Neural progenitor cell (in vitro differentiated cells): ENCODE measurements at places on chromosomes 6 and 20. TPM values are rescaled to one million over a fixed set of nuclear protein-coding genes. Genes with fewer than 3 reads are reported as not detected.

DNA sequence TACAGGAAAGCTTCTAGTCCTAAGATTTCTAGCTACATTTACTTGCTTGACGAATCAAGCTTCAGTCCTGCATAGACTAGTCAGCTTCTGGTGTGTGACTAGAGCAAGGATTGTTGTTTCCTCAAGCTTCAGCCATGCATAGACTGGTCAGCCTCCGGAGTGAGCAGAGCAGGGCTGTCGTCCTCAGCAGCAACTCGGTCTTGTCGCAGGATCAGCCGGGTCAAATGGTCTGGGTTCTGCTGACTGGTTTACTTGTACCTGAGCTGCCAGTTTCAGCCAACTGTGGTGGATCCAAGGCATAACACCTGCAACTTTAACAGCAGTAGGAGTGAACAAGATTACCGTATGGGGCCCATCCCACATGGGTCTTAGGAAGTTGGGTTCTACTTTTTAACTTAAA, 10.8 kb upstream of the GMPR start:
- DNase-seq, result no peak
- H3K27ac ChIP-seq, result no peak overlapping the region
- peaks cover 13% of the 10 kb centered on the region for H3K27me3 ChIP-seq
- peaks cover 27% of the 10 kb centered on the region for H3K4me1 ChIP-seq
- no peak overlapping the region for H3K4me3 ChIP-seq

- no peaks in the 10 kb centered on the region for H3K4me1 ChIP-seq
- H3K27ac ChIP-seq, result no peak overlapping the region
- DNase-seq, result no peak
- H3K36me3 ChIP-seq, result no peaks in the 10 kb centered on the region
- no peak overlapping the region for H3K4me3 ChIP-seq
- H3K27me3 ChIP-seq, result no peaks in the 10 kb centered on the region
Observed at GRCh38 chr6:134245041-134245440, 72.9 kb downstream of the SGK1 start.

- no peak for DNase-seq
- no peak overlapping the region for H3K4me3 ChIP-seq
- no peaks in the 10 kb centered on the region for H3K36me3 ChIP-seq
- H3K4me1 ChIP-seq, result no peaks in the 10 kb centered on the region
Observed at GRCh38 chr6:138432063-138432356, 28.0 kb downstream of the HEBP2 start.

- peaks cover 20% of the 10 kb centered on the region for H3K27me3 ChIP-seq
- H3K27ac ChIP-seq, result no peak overlapping the region
- no peaks in the 10 kb centered on the region for H3K36me3 ChIP-seq
- H3K4me1 ChIP-seq, result peaks cover 31% of the 10 kb centered on the region
Observed at GRCh38 chr6:37779111-37779800, 40.3 kb upstream of the ZFAND3 start.

DNA sequence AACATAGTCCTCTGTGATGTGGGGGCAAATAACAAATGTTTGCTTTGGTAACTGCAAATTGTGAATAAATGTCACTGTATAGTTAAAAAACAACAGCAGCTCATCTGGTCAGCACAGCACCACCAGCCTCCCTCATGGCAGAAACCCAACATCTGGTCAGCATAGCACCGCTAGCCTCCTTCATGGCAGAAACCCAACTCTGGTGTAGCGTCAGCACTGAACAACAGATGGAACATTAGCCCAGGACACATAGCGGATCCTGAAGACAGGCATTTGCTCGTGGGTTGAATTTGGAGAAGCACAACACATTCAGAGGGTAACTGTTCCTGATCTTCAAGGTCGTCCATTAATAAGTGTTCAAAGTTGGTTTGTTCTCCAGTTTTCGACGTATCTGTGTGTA, 265.9 kb downstream of the DLL1 start:
- H3K27ac ChIP-seq, result no peak overlapping the region
- no peaks in the 10 kb centered on the region for H3K36me3 ChIP-seq
- H3K4me3 ChIP-seq, result no peak overlapping the region

GRCh38 chr20:63736893-63737694, 630 bp downstream of the LIME1 start:
- H3K27ac ChIP-seq, result no peak overlapping the region
- no peak for DNase-seq
- H3K27me3 ChIP-seq, result peaks cover 24% of the 10 kb centered on the region
- H3K4me1 ChIP-seq, result peaks cover 33% of the 10 kb centered on the region
- H3K4me3 ChIP-seq, result peak overlapping the region; percentile 55

RIN2 gene
- 5.5 and 7.2 TPM in 2 replicates for total RNA-seq

DNA sequence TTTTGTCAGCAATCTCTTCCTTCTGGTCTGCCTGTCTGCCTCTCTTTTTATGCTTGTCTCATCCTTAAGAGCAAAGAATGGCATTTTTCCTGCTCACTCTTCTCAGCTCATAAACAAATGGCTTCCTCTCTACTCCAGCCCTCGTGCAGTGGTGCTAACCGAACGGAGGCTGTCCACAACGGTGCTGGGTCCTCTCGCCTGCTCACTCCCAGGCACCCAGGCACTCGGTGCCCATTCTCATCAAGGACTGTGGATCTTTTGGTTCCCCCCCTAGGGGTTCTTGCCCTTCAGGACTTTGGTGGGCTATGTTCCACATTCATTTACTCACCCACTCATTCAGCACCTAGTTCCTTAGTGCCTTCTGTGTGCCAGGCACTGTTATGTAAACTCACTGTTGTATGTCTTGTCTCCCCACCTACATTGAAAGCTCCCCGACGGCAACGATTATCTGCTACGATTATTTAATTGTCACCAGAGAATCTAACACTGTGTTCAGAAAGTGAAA, 113.9 kb downstream of the FYN start:
- peaks cover 29% of the 10 kb centered on the region for H3K4me1 ChIP-seq
- H3K27ac ChIP-seq, result no peak overlapping the region
- DNase-seq, result no peak
- H3K27me3 ChIP-seq, result no peaks in the 10 kb centered on the region
- H3K4me3 ChIP-seq, result no peak overlapping the region

DNA sequence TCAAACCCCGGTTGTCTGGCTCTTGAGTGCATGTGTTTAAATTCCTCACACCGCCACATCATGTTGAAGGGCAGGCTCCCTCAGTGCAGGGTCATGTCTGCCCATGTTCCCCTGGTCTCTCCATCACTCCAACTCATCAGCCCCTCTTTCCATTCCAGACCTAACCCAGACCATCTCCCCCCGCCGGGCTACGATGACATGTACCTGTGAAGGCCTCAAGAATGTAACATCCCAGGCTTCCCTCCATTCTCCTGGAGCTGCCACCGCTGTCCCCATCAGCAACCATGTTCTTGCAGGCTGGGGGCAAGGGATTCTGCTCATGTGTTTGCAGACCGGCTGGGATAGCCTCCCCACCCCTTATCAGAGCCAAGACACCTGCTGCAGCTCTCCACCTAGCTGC, 19.9 kb downstream of the TMEM74B start:
- no peak overlapping the region for H3K4me3 ChIP-seq
- no peaks in the 10 kb centered on the region for H3K4me1 ChIP-seq
- H3K27me3 ChIP-seq, result no peaks in the 10 kb centered on the region
- no peaks in the 10 kb centered on the region for H3K36me3 ChIP-seq
- H3K27ac ChIP-seq, result no peak overlapping the region
- no peak for DNase-seq

GRCh38 chr6:152554851-152555250, 82.3 kb downstream of the SYNE1 start:
- H3K27ac ChIP-seq, result no peak overlapping the region
- H3K4me1 ChIP-seq, result no peaks in the 10 kb centered on the region
- no peaks in the 10 kb centered on the region for H3K27me3 ChIP-seq
- H3K4me3 ChIP-seq, result no peak overlapping the region
- no peak for DNase-seq

GJA10 gene
- 0.37 TPM in 1 of 2 replicates, not detected in the other for total RNA-seq

HTR1E gene
- total RNA-seq, result not detected in 2 replicates

CFB gene
- total RNA-seq, result 0.50 TPM in 1 of 2 replicates, not detected in the other

LY6G5C gene
- 0.09 TPM in 1 of 2 replicates, not detected in the other for total RNA-seq

PLCB4 gene
- total RNA-seq, result 17.7 and 20.6 TPM in 2 replicates

GRCh38 chr6:160447350-160447749, 99.2 kb downstream of the SLC22A3 start:
- H3K27ac ChIP-seq, result no peak overlapping the region
- no peaks in the 10 kb centered on the region for H3K36me3 ChIP-seq
- no peaks in the 10 kb centered on the region for H3K27me3 ChIP-seq
- H3K4me3 ChIP-seq, result no peak overlapping the region

- H3K4me1 ChIP-seq, result no peaks in the 10 kb centered on the region
- H3K4me3 ChIP-seq, result no peak overlapping the region
- H3K36me3 ChIP-seq, result peaks cover 10% of the 10 kb centered on the region
- no peaks in the 10 kb centered on the region for H3K27me3 ChIP-seq
- no peak overlapping the region for H3K27ac ChIP-seq
- DNase-seq, result no peak
Observed at GRCh38 chr20:6024768-6025167, 29.1 kb downstream of the LRRN4 start.

- H3K4me1 ChIP-seq, result peaks cover 23% of the 10 kb centered on the region
- no peaks in the 10 kb centered on the region for H3K27me3 ChIP-seq
- no peaks in the 10 kb centered on the region for H3K36me3 ChIP-seq
- DNase-seq, result no peak
Observed at GRCh38 chr20:19783966-19784401, 25.9 kb downstream of the RIN2 start.

- no peak for DNase-seq
- H3K4me1 ChIP-seq, result peaks cover 6% of the 10 kb centered on the region
- no peak overlapping the region for H3K27ac ChIP-seq
- no peaks in the 10 kb centered on the region for H3K27me3 ChIP-seq
- H3K36me3 ChIP-seq, result peaks cover 10% of the 10 kb centered on the region
- no peak overlapping the region for H3K4me3 ChIP-seq
Observed at GRCh38 chr20:50911030-50911429, 20.2 kb downstream of the ADNP start.

ZNF341 gene
- 0.82 and 2.5 TPM in 2 replicates for total RNA-seq

DNA sequence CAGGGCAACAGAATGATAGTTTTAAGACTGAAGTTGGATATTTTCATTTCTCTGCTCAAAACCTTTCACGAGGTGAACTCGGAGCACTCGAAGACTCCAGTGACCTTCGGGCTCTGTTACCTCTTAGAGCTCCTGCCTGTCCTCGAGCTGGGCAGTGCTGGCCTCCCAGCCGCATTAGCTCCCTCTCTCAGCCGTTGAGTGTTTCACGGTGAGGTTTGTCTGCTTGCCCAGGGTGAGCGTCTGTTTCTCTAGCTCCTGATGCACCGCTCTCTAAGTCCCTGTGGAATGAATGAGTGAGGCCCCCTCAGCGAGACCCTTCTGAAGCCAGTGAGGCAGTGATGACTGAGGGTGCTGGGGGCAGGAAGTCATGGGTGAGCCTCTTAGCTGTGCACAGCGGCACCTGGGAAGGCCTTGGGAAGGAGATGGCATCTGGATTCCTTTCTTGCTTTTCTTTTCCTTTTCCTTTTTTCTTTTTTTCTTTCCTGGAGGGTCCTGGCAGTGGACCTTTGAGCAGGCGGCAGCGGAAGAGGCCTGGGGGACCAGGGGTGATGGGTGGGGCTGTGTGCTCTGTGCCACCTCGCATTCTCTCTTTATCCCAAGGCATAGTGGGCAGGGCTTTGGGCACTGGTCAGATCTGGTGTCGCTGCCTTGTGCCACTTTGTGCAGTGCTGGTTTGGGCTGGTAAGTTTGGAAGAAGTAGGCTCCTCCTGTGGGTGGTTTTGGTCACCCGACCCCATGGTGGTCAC, 2.2 kb downstream of the PSMG4 start:
- H3K4me3 ChIP-seq, result no peak overlapping the region
- DNase-seq, result no peak
- peaks cover 14% of the 10 kb centered on the region for H3K27me3 ChIP-seq
- H3K27ac ChIP-seq, result no peak overlapping the region

KCNQ5 gene
- total RNA-seq, result 0.09 TPM in 1 of 2 replicates, not detected in the other

DNA sequence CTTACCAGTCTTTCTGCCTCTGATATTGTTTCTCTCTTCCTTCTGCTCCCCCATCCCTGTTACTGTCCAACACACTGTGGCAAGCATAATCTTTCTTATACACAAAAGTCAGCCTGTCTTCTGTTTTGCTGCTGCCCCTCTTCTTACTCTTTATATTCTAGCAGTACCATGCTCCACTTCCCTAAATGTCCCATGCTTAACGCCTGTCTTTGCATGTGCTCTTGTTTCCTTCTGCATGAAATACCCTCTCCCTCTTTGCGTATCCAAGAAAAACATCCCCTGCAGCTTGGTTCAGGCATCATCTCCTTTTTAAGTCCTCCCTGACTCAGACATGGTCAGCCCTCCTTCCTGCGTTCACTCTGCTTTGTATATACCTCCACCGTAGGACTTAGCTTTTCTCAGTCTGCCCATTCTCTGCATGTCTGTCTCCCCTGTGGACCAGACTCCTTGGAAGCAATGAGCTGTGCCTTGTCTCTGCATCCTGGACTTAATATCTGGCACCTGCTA, 103.9 kb downstream of the CTNNBL1 start:
- H3K4me1 ChIP-seq, result peaks cover 11% of the 10 kb centered on the region
- DNase-seq, result no peak
- H3K27me3 ChIP-seq, result no peaks in the 10 kb centered on the region

GRCh38 chr6:150068720-150069648, at the start of gene ULBP3:
ULBP3 (minus strand) TSS chr6:150069121; CDS start chr6:150069066, 55 bp downstream.
- DNase-seq, result peak; percentile 89
- H3K36me3 ChIP-seq, result no peaks in the 10 kb centered on the region
- H3K27me3 ChIP-seq, result peaks cover 22% of the 10 kb centered on the region
- H3K4me3 ChIP-seq, result peak within 1 kb of the TSS; percentile 59
- H3K27ac ChIP-seq, result no peak within 1 kb of the TSS

DNA sequence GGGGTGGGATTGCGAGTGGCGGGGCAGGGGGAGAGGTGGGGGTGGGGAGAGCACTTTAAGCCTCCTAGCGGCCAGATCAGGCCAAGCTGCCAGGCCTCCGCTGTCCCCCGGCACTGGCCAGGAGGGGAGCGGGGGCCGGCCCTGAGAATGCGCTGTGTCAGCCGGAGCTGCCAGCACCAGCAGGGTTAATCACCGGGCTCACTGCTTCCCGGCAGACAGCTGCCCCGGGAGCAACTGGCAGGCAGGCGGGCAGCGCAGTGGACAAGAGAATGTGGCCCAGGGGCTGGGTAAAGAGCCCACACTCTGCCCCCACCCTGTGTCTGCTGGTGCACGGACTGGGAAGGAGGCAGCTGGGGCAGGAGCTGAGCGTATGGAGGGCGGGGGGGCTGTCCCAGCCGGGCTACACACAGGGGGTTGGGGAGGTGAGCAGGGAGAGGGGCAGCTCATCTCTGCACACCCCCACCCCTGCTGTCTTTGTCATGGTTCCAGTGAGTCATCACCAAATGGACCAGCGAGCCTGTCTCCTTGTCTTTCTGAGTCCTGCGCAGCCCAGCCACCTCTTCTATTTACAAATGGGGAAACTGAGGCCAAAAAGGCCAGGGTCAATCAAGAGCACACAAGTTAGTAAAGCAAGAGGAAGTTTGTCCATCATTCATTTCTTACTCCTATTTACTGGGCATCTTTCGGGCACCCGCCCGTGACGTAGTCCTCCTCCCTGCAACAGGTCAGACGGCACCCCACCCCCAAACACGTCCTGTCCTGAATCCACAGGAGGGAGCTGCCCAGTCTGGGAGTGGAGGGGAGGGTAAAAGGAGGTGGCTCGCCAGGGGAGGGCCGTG, 2.1 kb upstream of the LAMA5 start:
- H3K36me3 ChIP-seq, result no peaks in the 10 kb centered on the region
- H3K4me1 ChIP-seq, result peaks cover 50% of the 10 kb centered on the region
- H3K27ac ChIP-seq, result peak overlapping the region; percentile 70
- peak overlapping the region; percentile 98 for H3K4me3 ChIP-seq
- peak; percentile 95 for DNase-seq

GRCh38 chr6:96940322-96940721, 15.8 kb downstream of the KLHL32 start:
- no peaks in the 10 kb centered on the region for H3K36me3 ChIP-seq
- DNase-seq, result no peak
- no peak overlapping the region for H3K27ac ChIP-seq
- H3K27me3 ChIP-seq, result no peaks in the 10 kb centered on the region
- no peak overlapping the region for H3K4me3 ChIP-seq

PET117 gene
- total RNA-seq, result 24.9 and 58.3 TPM in 2 replicates

- H3K36me3 ChIP-seq, result no peaks in the 10 kb centered on the region
- H3K4me1 ChIP-seq, result peaks cover 13% of the 10 kb centered on the region
- no peak overlapping the region for H3K27ac ChIP-seq
- H3K27me3 ChIP-seq, result peaks cover 16% of the 10 kb centered on the region
- H3K4me3 ChIP-seq, result no peak overlapping the region
Observed at GRCh38 chr6:131060311-131060710, 2.7 kb downstream of the EPB41L2 start.
